ENCODE measurements at places on chromosomes 12 and 14.
A peak's percentile ranks its signal among the peaks of the same experiment; 100 is the strongest.

GRCh38 chr12:108516511-108517275 lies 1.6 kb downstream of the FICD start:
- peak; percentile 30 for DNase-seq

- no peak for DNase-seq
These were observed 56.1 kb upstream of the TCL1A start for GRCh38 chr14:95769976-95770375.

DNA sequence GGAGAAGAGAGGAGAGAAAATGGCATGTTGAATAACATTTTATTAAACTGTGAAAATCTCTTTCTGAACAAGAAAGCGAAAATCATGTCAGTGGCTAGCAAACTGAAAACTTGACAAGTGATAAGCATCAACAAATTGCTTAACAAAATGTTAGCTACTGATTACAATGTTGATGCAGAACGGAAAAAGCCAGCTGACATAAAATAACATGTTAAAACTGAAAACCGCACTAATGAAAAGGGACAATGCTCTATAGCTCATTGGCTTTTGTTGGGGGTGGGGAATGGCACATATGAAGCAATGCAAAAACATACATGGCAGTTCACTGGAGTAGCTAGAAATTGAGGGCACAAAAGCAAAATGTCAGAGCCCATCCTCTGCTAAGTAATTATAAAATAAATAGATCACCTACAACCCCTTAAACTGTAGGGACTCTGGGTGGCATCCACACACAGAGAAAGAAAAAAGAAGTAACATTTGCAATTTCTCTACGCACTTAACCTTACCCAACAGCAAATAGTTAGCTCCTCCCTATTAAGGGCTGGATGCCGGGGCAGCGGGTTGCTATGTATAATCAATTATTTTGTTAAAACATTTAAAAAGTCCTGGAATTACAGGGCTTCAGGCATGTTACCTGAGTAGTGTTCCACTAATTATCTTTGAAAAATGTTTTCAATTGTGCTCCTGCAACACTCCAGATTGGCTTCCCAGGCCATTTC lies 129.2 kb upstream of the USP15 start:
- no peak for DNase-seq

DNA sequence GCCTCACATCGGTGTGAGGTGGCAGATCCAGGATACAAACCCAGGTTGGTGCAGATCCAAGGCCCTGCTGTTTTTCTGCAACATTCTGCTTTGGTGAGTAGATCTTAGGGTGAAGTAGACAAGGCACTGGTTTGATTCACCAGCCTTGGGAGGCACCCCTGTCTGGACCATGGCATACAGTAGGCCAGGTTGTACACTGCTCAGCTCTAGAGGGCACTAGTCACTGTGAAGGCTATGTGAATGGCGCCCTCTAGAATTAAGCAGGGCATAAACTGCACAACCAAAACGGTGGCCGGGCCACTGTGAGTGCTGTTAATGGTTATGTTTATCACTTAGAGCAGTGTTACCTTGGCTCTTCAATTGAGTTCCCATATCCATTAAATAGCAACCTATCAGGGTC lies 280.6 kb upstream of the PWP1 start:
- peak; percentile 40 for DNase-seq

GRCh38 chr14:46902837-46903236 lies 251.3 kb upstream of the RPL10L start:
- DNase-seq = no peak

- no peak for DNase-seq
These were observed 461.0 kb downstream of the ADAMTS20 start for GRCh38 chr12:43090981-43091380.

DNA sequence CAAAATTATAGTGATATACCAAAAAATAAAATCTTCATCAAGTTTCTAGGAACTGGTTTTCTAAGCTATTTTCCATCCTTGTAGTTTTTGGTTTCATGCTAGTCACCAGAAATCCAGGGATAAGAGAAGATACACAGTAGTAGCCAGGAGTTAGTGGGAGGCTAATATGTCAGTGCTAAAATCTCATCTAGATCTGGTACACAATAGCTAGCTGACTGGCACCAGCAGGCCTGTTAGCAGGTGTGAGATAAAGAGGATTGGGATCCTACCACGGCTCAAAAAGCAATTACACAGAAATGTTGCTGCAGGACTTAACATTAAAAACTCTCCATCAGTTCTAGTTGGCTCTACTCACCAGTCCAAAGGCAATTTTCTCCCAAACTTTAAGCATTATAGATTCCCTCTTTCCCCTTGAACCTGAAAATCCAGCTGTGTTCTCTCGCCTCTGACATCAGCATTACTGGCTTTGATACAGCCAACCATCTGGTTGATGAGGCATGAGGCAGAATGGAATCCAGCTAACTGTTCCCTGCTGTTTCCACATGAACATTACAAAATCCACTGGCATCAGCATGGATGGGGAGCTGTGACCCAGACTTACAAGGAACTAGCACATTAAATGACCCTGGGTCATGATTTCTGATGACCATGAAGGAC lies 41.8 kb upstream of the CCDC196 start:
- DNase-seq = no peak

DNA sequence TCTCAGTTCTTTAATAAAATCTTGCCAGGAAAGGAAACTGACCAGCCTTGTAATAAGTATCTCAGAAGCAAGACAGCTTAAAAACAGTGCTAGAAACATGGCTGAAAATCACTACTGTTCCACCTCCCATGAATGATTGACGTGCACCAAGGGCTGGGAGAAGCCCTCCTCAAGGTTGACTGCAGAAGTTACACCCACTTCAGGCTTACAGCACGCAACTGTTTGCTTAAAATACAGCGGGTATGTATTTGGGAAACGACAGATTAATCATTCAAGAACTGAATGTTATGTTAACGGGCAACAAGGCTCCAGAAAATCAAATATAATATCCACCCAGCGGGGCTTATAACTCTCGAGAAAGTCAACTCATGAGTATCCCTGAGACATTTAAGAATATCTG lies 22.1 kb downstream of the PRKD1 start:
- DNase-seq = no peak

DNA sequence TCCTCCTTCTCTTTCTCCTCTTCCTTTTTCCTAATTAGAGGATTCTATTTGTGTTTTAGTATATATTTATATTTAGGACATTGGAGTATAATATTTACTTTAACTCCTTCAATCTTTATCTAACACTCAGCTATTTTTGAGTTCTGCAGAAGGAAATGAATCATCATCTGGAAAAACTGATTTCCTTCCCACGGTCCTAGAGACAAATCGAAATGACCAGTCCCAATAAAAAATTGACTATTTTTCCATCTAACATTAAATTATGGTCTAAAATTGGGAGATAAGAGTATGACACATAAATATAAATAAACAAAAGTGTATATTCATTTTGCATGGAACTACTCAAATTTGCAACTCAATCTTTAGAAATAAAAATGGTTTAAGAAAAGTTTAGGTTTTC lies 167.4 kb downstream of the TMTC3 start:
- peak; percentile 90 for DNase-seq

- peak; percentile 79 for DNase-seq
These were observed 1.8 kb downstream of the FLRT2 start for GRCh38 chr14:85531587-85532373.

DNA sequence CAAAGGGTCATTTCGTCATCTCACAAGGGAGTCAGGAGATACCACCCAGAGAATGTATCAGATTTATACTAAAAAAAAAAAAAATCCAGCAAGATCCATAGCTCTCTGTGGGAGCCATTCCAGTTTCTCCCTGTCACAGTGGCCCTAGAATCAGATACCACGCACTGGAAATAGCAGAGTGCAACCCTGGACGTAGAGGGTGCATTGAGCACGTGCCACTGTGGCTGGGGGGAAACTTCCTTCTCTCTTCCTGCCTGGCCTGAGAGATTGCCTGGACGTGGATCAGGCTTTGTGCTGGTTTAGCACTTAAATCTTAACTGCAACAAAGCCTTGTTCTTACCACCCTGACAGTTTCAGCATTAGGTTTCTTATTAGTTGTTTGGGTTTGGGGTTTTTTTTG lies 124.3 kb downstream of the FBXL14 start:
- DNase-seq = no peak

DNA sequence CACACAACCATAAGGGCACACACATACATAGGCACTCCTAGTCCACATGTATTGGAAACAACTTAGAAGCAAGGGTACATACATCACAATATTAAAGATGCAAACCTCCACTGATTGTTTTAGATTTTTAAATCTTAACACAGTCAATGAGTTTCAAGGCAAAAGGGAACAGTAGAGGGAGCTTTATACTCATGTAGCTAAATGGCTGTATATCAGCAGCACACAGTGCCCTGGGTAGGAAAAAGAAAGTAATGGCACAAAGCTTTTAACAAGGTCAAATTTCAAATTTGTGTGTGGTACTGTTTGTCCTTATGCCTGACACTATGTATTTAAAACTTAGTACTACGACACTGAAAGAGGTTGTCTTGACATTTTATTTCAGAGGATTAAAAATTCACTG lies 262.0 kb downstream of the MED13L start:
- DNase-seq = peak; percentile 65

DNA sequence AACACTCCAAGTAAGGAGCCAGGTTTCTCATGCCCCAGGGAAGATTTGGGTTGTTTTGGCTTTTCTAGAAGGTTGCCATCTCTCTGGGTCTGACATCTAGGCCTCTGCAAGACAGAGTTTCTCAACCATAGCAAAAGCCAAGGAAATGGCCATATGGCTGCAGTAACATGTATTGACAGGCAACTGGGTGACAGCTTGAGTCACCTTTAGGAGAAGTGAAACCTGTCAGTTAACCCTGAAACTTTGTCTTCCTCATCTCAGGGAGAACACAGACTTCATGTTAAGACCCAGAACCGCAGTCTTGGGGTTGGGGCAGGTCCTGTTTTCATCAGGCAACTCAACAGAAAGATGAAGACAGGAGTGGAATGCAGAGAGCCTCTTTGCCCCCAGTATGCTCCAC lies 46.0 kb upstream of the PLBD1 start:
- DNase-seq = no peak

DNA sequence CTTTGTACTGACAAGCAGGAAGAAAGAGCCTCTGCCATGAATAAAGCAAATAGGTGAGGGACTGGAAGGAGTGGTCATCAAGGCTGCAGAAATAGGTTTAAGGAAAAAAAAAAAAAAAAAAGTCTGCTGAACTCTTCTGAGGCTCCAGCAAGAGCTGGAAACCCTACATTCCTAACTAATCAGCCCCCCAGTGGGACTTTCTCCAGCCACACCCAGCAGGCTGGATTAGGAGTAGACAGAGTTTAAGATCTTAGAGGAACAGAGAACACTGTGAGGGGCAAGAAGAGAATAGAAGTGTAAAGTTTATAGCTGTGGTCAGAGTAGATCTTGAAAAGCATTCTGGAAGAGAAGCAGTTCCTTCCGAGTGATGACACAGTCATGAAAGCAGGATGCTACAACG lies 66.4 kb downstream of the ATXN2 start:
- DNase-seq = no peak

- no peak for DNase-seq
These were observed 47.6 kb downstream of the MYBPC1 start for GRCh38 chr12:101642115-101643067.

GRCh38 chr12:108237272-108237671 lies 101.8 kb downstream of the CMKLR1 start:
- no peak for DNase-seq

GRCh38 chr12:49644620-49644994 lies 21.2 kb downstream of the PRPF40B start:
- DNase-seq = peak; percentile 79

DNA sequence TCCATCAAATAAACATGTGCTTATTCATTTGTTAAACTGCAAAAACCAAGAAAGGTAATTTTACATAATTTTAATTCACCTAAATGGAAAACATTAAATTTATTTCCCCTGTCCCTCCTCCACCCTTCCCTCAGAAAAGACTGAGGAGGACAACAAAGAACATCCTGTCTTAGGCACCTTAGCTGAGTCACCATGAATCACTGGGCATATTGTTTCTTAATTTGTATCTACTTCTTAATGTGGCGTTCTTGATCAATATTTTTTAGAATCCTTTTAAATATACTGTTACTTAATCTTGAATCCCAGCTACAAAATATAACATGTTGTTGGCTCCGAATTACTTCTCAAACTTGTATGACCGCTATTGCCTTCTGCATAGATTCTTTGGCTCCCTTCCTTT lies 23.5 kb downstream of the SIX6 start:
- DNase-seq = no peak

- DNase-seq = peak; percentile 1
These were observed 58.0 kb upstream of the AVPR1A start for GRCh38 chr12:63208956-63209355.

DNA sequence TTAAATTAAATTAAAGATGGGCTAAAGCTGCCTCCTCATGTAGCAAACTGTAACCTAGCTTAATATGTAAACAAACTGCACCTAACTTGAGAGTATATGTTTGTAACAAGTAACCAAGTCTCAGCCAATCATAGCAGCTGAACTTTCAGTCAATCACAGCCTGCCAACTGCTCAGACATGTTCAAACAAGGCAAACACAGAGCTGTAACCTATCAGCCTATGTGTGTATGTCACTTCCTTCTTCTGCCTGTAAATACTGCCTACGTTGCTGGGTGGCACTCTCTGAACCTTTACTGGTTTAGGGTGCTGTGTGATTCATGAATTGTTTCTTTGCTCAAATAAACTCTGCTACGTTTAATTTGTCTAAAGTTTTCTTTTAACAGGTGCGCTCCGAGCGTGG lies 2.9 kb downstream of the SERPINA6 start:
- no peak for DNase-seq

DNA sequence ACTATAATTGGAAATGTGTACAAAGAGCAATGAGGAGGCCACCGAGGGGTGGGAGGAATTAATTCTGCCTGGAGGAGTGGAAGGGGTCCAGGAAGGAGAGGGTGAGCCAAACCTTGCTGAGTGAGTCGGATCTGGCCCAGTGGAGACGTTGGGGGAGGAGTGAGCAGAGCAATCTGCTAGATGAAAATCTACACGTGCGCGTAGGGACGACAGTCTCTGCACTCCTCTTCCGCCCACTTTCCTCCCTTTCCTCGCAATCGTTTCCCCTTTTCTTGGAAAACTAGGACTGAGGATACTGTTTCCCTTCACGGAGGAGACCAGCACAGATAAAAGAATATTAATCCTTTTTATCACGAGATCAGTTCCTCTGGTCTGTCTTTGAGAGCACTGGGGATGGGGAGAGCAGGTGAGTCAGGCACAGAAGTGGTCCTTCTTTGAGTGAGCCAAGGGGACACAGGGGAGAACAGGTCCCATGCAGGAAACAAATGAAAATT lies 2.9 kb upstream of the NAB2 start:
- DNase-seq = peak; percentile 58

- peak; percentile 38 for DNase-seq
These were observed 20.0 kb downstream of the GAS2L3 start for GRCh38 chr12:100593490-100593889.

DNA sequence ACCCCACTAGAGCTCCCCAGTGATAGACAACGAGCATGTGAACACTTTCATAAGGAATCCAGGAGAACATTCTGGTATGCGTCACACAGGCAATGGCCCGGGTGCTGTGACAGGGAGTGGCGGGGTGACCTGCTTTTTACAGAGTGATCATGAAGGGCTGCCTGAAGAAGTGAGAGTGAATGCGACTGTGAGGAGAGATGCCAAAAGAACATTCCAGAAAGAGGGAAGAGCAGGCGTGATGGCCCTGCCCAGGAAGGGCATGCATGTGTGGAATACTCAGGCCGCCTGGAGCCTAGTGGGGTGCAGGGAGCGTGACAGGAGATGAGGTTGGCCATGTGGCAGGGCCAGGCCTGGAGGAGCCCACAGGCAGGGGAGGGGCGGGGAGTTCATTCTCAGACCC lies 53.8 kb downstream of the FZD10 start:
- no peak for DNase-seq
